ENCODE measurements at places on chromosomes 11 and 22.
A peak's percentile ranks its signal among the peaks of the same experiment; 100 is the strongest.

DNA sequence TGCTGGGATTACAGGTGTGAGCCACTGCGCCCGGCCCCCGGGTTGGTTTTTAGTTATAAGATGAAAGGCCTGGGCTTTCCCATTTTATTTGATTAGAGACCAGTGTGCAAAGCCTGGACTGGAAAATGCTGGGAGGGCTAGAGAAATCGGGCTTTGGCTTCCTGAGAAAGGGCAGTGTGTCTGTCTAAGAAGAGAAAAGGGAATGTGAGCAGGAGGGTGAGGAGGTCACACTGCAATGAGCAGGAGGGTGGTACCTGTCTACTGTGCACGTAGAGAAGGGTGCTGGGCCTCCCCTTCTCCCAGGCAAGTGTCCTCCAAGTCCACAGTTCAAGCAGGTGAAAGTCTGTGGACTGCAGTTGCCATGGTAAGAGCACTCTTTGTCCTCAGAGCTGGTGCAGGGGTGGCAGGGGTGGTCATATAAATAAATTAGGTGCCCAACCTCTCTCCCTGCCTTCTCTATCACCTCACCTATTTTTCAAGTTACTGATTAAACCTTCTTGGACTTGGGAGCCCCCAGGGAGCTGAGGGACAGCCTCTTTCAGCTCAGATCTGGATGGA is 30.8 kb downstream of the SLC5A1 start:
- DNase-seq, result no peak

DNA sequence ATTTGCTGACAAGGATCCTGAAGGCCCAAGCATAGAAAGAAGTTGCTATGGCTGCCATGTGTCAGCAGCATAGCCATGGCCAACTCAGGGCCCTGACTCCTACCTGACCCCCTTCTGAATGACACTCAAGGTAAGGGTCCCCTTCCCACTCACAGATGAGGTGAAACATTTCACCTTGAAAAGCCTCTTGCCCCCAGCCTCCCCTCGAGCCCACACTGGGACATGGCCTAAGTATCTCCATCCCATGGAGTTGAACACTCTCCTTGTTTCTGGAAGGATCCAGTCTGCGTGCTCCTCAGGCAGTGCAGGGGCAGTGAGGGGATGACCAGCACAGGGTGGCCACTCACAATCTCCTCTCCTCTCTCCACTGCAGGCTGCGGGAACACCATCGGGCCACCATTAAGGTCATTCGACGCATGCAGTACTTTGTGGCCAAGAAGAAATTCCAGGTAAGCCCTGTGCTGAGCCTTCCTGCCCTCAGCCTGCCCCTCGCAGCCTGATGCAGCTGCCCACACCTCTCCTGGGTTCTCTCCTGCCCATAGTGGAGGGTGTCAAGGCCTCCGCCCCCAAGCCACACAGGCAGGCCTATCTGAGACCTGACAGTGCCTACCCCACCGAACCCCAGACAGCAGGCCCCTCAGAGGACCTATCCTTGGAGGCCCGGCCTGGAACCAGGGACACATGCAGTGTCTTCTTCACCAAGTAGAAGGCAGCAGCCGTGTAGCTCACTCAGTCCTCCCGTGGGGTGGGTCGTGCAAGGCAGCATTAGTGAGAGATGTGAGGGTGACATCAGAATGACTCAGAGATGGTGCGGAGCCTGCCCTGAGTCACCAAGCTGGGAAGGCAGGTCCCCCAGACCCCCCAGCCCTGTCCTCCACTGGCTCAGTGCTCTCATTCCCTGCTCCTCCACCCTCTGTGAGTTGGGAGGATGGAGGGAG is 68.9 kb upstream of the KCNQ1OT1 start:
- DNase-seq, result peak; percentile 42

DNA sequence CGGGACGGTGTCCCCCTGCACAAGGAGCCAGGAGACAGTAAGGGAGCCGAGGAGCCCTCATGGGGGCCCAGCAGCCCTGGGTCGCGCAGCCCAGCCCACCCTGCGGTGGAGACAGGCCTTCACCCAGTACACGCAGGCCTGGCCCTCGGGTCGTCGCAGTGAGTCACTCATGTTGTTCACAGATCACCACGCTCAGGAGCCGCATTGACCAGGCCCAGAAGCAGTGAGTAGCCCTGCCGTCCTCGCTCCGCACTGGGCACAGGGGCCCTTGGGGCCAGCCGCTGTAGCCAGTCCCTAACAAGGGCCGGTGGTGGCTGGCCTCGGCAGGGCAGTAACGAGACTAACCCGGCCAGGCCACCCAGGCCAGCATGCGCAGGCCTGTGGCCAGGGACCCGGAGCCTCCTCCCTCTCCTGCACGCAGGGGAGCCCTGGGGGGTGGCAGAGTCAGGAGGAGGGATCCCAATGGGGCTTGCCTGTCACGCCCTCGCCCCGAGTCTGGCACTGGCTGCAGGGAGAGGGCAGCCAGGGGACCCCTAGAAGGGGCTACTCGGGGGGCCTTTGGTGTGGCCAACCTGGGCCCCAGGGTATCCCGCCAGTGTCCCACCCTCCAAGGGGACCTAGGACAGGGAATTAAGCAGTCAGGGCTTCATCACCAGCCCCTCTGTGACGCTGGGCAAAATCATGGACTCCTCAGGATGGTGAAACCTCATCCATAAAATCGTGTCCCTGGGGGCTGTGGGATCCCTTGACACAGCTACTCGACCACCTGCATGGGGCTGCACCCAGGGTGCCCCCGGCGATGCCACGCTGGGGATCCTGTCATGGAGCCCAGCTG is 10.1 kb upstream of the MRPL23 start:
- no peak for DNase-seq

DNA sequence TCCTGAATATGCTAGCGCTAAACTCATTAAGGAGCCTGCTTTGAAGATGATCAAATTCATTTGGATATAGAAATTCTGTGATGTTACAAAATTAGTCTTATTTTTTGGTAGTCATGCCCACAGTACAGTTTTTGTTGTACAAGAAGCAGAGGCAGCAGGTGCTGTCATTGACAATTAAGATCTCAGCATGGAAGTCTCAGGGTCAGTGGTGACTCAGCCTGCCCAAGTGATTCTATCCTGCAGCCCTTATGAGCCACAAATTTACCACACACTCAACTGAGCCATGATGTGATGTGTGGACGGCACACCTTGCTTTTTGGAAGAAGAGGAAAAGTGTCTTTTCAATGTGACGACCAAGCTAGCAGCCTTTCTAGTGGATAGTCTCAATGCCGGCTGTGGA is 153.6 kb upstream of the SORL1-AS1 start:
- no peak for DNase-seq

GRCh38 chr22:32052936-32053791 is 10.1 kb downstream of the SLC5A1 start:
- no peak for DNase-seq

DNA sequence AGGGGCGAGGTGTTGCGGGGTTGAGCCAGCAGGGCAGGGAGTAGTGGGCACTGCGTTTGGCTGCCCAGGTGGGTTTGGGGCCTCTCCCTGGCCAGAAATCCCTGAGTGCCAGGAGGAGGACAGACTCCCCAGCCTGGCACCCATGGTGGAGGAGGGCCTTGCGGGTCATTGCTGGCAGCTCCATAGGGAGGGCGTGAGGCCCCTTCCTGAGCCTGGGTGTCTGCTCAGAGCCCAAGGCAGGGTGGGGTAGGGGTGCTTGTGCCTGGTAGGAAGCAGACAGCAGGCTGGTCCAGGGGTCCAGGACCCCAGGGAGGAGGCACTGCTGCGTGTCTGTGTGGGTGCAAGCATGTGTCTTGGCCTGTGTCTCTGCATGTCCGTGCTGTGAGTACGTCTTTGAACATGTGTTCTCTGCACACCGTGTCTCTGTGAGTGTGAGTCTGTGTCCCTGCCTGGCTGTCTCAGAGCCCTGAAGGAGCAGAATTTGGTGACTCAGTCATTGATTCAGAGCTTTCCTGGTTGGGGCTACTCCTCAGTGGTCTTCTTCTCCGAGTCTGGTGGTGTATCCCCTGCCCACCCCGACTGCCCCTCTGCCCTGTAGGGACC is 3.9 kb downstream of the TSPAN4 start:
- no peak for DNase-seq

- DNase-seq, result no peak
These were observed 289.9 kb downstream of the TENM4 start for GRCh38 chr11:79150966-79151365.

- no peak for DNase-seq
These were observed 50.4 kb upstream of the CECR2 start for GRCh38 chr22:17318817-17319216.

DNA sequence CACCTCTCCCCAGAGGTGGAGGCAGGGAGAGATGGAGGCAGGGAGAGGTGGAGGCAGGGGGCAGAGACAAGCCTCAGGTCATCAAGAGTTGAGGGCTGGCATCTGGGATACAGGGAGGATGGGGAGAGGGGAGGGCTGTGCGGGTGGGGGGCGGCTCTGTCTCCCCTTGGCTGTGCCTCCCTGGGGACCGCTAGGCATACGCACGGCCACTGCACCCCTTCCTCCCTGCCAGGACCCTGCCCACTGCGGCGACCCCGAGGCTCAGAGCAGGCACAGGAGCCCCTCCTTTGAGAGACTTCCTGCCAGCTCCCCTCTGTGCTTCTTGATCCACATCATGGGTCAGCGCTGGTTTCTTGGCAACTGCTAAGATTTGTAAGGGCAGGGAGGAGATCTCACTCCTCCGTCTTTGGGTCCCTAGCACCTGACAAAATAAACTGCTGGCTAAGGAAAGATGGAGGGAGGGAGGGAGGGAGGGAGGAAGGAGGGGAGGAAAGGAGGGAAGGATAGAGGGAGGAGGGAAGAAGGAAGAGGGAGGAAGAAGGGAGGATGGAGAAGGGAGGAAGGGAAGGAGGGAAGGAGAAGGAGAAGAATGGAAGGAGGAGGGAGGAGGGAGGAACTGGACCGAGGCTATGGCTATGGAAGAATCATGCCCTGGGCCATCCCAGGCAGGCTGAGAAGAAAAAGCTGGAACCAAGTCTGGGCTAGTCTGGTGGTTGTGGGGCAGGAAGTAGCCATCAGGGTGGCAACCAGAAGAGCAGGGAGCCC is 18.5 kb downstream of the PRR33 start:
- DNase-seq, result no peak

GRCh38 chr22:36135306-36135980 is 25.1 kb downstream of the APOL3 start:
- no peak for DNase-seq

DNA sequence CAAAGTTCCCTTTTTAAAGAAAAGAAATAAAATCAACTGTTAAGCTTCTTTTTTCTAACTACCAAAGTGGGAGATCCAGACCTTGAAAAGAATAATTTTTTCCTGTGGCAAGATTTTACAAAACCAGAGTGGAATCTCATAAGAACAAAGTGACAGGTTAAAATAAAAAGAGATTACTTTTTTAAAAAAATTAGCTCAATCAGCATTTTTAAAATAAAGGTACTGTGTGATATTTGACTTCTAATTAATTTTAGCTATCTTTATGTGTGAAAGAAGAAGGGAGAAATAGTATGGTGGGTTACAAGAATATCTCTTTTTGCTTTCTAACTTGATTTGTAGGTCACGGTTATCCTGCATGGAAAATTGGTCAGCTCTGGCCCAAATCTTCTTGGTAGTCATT is 92.8 kb upstream of the ALKBH3 start:
- DNase-seq, result no peak

DNA sequence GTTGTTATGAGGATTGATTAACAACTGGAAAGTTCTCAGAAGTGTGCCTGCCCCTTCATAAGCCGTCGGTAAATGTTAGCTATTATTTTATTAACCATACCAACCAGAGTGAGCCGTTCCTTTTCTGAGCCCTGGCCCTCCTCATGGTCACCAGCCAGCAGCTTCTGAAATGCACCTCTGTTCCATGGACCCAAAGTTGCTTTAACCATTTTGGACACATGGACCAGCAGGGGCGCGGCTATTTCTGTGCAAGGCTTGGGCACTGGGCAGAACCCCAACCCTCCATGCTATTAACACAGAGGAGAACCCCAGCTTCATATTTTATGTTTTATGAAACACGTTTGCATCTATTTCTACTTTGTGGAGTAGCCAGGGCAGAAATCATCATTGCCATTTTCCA is 18.6 kb upstream of the SCGB1A1 start:
- DNase-seq, result no peak

DNA sequence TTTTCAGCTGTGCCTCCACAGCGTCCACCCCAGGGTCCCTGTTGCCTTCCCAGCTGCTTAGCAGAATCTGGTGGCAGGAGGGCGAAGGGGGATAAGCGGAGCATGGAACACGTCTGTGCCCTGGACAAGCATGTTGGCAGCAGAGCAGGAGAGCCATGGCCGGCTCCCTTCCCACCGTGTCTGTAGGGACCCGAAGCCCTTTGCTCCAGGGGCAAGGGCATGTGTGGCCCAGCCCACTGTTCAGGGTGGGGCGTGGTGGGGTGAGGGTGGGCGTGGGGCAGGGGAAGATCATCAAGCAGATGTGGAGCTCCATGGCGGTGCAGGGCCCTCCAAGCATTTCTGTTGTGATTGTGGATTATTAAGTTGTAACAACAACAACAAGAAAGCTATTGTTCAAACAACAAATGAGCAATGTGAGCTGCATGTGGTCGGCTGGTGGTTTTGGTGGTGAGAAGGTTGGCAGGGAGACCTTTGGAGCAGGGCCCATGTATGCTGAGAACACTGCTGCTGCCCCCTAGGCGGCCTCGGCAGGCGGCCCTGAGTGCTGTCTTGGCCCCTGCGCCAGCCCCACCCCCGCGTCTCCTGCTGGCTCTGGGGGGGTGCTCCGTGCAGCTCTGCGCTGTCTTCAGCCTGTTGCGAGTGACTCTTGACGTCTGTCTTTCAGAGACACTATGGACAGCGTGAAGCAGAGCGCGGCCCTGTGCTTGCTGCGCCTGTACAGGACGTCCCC is 50.9 kb downstream of the AP2A2 start:
- DNase-seq, result peak; percentile 14

DNA sequence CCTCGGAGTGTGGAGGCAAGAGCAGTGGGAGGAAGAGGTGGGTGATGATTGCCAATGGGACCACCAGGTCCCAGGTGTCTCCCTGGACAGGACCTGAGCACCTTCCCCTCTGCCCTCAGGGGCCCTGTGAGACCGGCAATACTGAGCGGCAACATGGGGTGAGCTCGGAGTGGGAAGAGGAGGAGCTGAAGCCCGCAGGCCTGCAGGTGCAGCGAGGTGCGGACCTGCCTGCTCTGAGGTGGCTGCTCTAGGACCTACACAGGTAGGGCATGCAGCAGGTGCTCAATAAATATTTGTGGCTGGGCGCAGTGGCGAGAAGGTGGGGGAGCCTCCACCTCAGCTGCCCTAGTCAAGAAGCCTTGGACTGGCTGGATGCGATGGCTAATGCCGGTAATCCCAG is 12.2 kb upstream of the SUN2 start:
- no peak for DNase-seq

GRCh38 chr11:130388607-130389205 is 39.7 kb downstream of the ADAMTS8 start:
- peak; percentile 31 for DNase-seq

All from stimulated activated CD4-positive, alpha-beta T cell treated with anti-CD3 and anti-CD28 coated beads, Interleukin-15, amount 100 ng/mL, for 24 hours (primary cell).